ENCODE measurements at places on chromosomes 6 and 20.

DNA sequence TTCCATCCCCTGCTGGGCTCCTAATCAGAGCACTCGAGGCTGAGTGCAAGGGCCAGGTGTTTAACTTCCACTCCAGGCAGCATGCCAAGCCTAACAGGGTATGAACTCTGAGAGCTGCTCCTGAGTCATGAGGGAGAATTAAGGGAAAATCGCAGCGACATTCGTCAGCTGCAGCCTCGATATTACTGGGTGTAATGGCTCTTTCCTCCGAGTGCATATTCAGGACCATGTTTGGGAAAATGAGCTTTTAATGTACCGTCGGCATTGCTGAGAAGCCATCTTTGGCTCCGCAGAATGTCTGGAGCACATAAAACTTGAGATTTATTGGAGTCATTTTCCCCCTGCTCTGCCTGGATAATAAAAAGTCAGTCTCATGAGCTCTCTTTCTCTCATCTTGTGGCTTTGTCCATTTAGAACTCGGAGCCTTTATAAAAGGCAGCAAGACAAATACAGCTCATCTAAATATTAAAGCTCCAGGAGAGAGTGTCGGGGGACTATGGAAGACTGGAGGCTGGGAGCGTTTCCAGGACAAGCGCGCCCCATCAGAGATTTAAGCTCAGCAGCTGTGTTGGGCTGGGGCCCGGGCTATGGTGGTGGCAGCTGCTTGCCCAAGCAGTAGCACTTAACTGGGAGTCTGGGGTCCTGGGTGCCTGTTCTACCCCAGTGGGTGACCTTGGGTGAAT lies 103.7 kb downstream of the TOX2 start:
- peak; percentile 43 for DNase-seq

DNA sequence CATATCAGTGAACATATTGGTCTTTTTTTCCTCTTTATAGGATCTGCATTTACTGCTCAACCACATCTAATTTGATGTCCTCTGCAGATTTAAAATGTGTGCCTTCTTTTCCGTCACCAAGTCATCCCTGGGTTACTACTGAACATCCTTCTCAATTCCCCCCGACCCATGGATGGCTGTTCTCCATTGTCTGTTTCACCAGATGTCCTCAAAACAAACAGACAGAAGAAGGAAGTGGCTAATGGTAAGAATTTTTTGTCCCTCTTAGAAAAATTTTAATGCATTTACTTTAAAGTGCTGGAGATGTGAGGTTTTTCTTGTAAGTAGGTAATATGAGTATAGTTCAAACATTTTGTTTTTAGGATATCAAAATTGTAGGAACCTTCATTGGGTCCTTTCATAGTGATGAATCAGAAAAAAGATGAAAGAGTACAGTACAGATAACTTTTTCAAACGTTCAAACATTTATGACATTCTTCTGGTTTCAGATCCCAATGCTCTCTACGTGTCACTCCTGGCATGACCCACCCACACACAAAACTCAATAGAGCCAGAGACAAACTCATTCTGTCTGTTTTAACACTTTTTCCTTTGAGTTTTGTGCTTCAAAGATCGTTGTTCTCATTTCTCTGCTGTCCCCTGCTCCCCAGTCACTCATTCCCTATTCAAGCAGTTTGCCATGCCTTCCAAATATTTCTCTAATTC lies 276.4 kb downstream of the PRL start:
- no peak for DNase-seq

DNA sequence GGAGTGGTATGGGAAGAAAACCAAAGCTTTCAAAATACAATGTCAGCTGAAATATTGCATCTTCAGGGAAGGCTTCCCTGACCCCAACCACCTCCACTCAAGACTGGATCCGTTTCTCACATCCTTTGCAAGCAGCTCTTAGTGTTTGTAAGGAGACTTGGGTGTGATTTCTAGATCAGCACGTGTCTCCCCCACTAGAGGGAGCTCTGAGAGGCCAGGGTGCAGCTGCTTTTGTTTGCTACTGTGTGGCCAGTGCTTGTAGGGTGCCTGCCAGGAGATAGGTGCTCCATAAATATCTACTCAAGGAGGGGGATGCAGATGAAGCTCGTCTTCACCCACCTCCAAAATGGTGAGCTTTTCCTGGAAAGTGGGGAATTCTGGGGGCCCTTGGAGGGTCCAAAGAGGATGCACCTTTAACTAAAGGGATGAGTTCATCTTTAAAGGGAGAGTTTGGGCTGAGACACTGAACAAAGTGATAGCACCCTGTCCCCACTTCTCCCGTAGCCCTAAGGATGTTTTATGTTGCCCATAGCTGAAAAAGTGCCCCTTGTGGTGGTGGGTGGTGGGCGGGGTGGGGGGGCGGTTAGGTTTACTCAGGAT lies 52.6 kb upstream of the MAFB start:
- DNase-seq: no peak

GRCh38 chr6:16496991-16497801 lies 258.8 kb downstream of the GMPR start:
- no peak for DNase-seq

DNA sequence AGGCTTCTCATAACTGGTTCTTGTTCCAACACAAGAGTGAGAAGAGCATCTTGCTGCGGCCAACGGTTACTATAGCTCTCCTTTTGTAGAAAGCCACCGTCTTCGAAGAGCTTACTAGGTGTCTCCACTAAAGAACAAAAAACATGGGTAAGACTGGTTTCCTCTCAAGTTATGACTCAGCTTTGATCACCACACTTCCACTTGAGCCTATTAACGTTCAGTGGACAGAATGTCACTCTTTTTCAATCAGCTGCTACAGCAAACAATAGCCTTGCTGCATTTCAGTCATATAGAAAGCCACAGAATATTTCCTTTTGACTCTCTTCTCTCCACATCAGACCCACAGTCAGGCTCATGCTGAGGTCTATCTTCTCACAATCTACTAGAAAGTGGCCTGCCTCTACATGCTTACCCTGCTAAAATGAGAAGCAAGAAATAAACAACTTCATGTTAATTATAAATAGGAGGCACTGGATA lies 243.5 kb upstream of the PREP start:
- no peak for DNase-seq

DNA sequence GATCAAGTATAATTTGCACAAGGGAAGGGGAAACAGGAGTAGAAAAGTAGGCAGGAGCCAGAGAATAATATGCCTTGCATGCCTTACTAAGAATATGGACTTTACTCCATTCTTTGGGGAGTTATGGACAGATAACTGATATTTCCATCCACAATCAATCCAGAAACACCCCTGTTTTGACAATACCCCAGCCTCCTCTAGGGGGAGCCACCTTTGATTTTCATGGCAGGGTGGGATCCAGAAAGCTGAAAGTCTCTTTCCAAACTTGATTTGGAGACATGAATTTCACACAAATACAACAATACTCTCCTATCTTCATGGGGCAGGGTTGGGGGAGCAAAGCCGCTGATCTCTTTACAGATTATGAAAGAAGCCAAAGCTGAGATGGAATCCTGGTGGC lies 404.1 kb downstream of the FOXA2 start:
- DNase-seq: no peak

DNA sequence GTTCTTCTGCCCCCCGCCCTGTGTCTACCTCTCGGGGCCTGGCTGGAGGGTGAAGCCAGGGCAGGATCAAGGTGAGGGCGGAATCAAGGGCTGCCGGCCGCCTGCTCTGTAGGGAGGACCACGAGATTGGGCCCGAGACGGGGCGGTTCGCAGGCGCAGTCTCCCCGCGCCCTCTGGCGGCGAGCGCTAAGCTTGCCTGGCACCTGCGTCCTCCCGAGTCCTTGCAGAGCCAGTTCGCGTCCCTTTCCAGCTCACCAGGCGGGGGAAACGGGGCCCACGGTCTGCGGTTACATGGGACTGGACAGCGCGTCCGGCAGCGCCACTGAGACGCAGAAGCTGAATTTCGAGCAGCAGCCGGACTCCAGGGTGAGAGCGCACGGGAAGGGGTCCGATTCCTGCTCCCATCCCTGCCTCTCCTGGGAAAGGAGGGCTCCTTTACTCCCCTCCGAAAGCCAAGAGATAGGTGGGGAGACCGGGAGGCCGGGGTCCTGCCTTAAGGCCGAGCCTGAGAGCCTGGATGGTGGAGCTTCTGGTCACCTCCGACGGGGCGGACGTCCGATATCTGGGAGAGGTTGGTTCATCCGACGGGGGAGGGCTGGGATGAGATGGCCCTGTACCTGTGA lies 3.6 kb upstream of the MATN4 start:
- DNase-seq: peak; percentile 71

GRCh38 chr6:146337376-146337775 lies 206.3 kb upstream of the RAB32 start:
- peak; percentile 94 for DNase-seq

GRCh38 chr20:36162272-36162966 lies 7.9 kb downstream of the EPB41L1 start:
- DNase-seq: no peak

DNA sequence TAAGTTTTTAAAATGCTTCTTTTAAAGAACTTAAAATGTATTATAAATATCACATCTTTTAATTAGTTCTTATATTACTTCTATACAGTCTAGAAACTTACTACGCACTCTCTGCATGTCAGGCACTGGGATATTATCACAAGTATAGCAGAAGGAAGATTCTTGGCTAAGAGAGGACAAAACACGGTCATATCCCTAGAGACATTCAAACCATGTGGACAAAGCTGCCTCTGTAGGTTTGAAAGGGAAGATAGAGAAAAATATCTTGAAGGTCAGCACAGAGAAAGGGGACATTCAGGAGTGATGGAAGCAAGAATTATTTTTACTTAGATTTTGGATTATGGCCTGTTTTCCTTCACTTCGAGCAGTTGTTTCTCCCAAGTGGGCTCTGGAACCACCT lies 64.1 kb downstream of the LRRC1 start:
- no peak for DNase-seq
